ENCODE measurements at places on chromosomes 4 and X.

- DNase-seq, result no peak
These were observed 179.9 kb upstream of the PPP3CA start for GRCh38 chr4:101527188-101527587.

- no peak for DNase-seq
These were observed 39.8 kb downstream of the ARHGAP24 start for GRCh38 chr4:85514783-85515182.

GRCh38 chr4:137640156-137640837 is 108.0 kb upstream of the PCDH18 start:
- no peak for DNase-seq

DNA sequence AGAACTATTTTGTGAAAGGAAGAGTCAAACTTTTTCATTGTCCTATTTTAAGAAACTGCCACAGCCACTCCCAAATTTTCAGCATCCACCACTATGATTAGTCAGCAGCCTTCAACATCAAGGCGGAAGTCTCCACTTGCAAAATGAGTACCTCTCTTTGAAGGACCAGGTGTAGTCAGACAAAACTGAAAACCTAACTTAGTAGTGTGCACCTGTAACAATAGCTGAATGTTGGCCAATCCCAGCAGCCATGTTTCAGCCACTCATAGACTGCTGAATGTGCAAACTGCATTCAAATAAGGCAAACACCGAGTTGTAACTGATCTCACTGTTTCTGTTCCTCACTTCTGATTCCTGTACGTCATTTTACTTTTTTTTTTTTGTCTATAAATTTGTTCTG is 341.1 kb downstream of the IL15 start:
- no peak for DNase-seq

DNA sequence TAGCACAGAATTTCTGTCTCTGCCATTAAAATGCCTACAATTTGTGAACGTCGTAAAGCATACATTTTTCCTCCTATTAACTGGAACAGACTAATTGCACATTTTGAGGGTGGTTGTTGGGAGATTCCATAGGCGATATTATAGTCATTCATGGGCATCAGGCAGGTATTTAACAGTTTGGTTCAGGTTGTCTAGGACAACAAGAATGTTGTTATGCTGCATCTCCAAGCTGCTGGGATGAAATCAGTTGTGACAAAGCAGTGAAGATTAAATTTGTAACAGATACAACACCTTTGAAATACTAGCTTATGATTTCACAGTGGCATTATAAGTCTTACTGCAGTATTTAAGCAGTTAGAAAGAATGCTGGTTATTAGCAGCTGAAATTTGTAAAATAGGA is 339.7 kb upstream of the PITX2 start:
- no peak for DNase-seq

GRCh38 chr4:95188701-95189370 is 359.9 kb downstream of the UNC5C start:
- no peak for DNase-seq

GRCh38 chr4:1499465-1499864 is 93.2 kb upstream of the NKX1-1 start:
- DNase-seq, result no peak

- no peak for DNase-seq
These were observed 22.8 kb upstream of the FGFR3 start for GRCh38 chr4:1770245-1770644.

DNA sequence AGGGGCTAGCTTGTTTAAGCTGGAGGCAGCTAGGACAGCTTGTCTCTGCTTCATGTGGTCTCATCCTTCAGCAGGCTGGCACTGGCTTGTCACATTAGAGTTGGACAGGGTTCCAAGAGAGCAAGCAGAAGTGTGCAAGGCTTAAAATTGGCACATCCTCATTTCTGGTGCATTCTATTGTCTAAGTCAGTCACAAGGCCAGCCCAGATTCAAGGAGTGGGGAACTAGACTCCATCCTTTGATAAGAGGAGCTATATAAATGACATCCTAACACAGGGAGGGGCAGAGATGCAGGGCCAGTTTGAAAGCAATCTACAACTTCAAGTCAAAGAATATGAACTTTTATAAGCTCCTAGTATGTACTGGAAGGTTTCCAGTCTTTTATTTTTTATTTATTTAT is 313.2 kb downstream of the PTTG2 start:
- no peak for DNase-seq

DNA sequence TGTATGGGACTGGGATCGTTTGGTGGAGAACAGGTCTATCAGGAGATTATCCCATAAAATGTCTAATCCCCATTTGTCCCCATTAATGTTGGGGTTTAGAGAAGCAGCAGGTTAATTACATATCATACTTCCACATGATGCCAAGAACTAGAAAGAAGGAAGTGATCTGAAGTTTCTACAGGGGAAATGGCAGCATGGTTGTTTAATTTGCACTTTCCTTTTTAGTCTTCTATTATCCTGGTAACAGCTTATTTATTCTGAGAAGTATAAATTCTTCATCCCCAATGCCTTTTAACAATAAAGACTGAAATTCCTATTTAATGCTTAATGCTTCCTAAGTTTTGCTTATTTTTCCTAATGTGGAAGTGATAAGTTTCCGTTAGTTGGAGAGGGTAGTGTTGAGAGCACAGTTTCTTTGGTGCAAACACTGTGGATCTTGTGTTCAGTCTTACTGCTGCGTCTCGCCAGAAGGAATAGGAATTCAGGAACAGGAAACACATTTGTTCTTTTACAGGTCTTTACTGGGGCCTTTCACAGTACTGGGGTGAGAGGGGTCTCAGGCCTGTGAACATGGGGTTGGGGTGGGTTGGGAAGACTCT is 59.5 kb upstream of the TADA2B start:
- no peak for DNase-seq
